Kidney epithelial cell (primary cell): ENCODE measurements at places on chromosomes 4 and X. TPM values are rescaled to one million over a fixed set of nuclear protein-coding genes. Genes with fewer than 3 reads are reported as not detected.

Gene CRMP1
- total RNA-seq, result 15.4 and 16.5 TPM in 2 replicates

Gene TMEM154
- 18.2 and 20.8 TPM in 2 replicates for total RNA-seq

Gene MAGEA9B
- 0.17 TPM in 1 of 2 replicates, not detected in the other for total RNA-seq

Gene CXCL1
- 75.9 and 112 TPM in 2 replicates for total RNA-seq

Gene GJB1
- total RNA-seq, result not detected in 2 replicates

Gene PCDH19
- 0.04 and 0.07 TPM in 2 replicates for total RNA-seq

Gene NRK
- 8.1 and 9.0 TPM in 2 replicates for total RNA-seq

DNA sequence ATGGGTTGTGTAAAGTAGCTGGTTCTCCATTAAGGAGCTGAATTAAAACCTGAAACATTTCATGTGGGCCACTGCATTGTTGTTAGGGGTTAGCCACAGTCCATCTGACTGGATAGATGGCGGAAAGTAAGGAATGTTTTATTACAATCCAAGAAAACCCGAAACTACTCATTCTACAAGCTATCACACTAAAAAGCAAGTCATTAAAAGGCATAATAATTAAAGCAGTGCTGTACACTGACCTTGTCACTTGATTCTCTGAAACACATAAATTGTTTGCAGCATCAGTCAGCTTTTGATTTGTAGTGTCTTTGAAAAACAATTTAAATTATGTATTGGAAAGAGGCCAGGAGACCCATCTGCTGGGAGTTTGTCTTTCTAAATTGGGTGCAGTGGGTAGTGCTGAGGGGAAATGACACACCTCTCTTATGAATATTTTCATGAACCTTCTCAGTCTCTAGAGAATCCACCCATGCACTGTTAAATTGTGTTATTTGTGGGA, 75.7 kb upstream of the ANK2 start:
- no peak for DNase-seq

DNA sequence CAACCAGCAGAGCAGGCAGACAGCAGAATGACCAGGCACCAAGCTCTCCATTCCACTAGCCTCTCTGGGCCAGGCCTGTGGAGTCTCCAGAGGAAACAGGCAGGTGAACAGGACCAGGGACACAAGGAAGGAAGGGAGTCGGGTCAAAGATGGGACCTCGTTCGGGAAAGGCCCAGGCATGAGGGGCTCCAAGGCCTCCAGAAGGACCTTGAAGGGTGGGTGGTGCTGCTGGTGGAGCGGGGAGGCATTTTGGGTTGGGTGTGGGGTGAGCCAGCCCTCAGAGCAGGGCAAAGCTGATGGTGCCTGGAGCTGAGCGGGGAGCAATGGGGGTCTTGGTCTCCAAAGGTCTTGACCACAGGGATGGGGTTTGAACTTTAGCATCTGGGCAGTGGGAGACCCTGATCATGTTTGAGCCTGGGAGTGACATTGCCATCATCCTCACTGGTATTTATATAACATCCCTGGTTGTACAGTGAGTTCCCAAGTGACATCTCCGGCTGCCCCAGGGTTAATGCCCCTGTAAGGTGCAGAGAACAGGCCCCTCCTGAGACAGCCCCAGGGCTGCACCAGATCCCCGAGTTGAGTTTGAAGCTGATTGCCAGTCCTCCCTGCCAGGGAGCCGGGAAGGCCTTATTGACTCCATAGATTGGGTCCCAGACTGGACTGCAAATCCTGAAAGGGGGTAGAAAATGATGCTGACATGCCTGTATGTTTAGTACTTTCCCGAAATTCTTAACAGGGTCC, 52.7 kb downstream of the PSAPL1 start:
- no peak for DNase-seq

GRCh38 chr4:125520258-125520990, 205.7 kb downstream of the FAT4 start:
- no peak for DNase-seq

- DNase-seq, result no peak
Observed at GRCh38 chrX:11765449-11765848, 7.4 kb downstream of the MSL3 start.

DNA sequence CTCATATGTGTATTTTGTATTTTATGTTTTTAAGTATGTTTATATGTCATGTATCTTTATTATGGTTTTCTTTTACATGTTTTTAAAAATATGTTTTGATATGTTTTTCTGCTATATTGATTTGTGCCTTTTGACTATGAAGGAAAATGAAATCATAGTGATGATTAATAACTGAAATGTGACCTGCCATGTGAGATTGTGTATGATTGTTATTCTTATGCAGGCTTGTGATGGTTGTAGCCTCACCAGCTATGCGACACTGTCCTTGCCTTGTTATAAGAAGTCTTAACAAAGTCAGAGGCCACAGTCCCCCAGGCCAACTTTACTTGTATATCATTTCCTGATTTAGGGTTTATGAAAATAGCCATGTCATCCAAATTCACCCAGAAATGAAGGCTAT, 83.2 kb downstream of the TMEM131L start:
- DNase-seq, result no peak

- DNase-seq, result no peak
Observed at GRCh38 chrX:133985164-133985966, at the start of gene GPC3. TSS of gene GPC3 (minus strand) at chrX:133985594.

DNA sequence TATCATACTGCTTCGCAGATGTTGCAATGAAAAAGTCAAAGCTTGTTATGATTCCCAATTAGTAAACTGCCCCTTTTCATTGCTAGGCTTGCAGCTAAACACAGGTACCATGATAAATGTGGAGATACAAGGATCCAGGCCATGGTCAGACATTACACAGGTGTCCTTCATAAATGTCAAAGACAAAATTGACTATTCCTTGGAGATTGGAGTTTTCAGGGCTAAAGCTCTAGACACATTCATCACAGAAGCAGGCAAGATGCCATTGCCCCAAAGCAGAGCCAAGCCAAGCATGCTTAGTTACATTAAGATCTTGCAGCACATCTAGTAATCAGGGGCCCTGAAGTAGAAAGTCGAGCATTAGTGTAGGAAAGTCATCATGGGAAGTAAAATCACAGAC, 111.3 kb upstream of the INTU start:
- DNase-seq, result no peak

GRCh38 chr4:183396227-183396637, 48.2 kb upstream of the CDKN2AIP start:
- DNase-seq, result no peak

- DNase-seq, result no peak
Observed at GRCh38 chr4:8910822-8911315, 39.2 kb upstream of the HMX1 start.

DNA sequence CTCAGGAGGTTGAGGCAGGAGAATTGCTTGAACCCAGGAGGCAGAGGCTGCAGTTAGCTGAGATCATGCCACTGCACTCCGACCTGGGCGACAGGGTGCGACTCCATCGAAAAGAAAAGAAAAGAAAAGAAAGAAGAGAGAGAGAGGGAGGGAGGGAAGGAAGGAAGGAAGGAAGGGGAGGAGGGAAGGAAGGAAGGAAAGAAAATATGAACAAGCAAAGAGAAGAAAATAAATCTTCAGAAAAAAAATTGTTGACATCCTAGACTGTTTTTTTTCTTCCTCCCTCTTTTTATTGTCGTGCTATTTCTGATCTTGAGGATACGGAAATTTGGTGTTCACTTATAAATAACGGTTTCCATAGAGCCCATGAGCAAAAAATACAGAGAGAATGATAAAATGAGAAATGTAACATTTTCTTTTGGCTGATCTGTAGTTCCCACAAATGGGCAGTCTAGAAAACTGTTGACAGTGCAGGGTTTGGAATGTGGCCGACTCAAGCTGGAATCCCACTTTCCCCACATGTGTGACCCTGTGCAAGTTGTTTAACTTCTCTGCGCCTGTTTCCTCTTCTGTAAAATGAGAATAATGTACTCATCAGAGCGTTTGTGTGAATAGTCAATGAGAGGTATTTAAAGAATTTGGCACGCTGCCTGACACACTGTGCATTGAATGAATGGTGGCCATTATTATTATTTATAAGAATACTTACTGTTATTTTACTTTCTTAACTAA, 19.4 kb downstream of the SORBS2 start:
- DNase-seq, result peak; percentile 90

GRCh38 chr4:84856468-84857049, 109.9 kb downstream of the WDFY3 start:
- no peak for DNase-seq

GRCh38 chr4:69051576-69051943, 44.7 kb upstream of the UGT2B7 start:
- DNase-seq, result no peak

DNA sequence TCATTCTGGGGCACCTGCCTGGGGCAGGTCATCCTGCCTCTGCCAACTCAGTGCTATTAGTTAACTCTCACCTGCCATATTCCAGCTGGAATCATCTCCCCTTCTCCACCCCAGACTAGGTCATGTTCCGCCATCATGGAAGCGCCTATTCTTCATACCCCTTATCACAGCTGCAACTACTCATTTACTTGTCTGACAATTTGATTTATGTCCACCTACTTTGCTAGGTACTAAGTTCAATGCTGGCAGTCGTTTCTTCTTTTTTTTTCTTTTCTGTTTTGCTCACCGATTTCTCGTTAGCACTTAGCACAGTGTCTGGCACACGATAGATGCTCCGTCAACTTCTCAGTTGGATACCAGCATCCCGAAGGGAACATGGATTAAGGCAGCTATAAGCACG, 1.1 kb upstream of the FMR1 start:
- DNase-seq, result no peak

DNA sequence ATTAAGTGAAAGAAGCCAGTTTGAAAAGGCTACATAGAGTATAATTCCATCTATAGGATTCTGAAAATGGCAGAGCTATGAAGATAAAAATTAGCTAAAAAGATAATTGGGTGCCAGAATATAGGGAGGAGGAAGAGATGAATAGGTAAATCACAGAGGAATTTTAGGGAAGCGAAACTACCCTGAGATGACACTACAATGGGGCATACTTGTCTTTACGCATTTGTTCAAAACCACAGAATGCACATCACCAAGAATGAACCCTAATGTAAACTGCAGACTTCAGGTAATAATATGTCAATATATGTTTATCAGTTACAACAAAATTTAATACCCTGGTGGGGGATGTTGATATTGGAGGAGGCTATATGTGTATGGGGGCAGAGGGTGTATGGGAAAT, 1342.9 kb downstream of the ADGRL3 start:
- DNase-seq, result no peak

DNA sequence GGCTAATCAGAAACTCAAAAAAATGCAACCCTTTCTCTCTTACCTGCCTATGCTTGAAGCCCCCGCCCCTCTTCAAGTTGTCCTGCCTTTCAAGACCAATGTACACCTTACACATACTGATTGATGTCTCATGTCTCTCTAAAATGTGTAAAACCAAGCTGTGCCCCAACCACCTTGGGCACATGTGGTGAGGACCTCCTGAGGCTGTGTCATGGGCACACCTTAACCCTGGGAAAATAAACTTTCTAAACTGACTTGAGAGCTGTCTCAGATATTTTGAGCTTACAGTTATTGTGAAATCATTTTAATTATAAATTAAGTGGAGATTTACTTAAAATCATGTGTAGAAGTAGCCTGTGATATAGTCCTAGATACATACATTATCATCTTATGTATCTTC, 22.2 kb downstream of the GUF1 start:
- DNase-seq, result no peak

DNA sequence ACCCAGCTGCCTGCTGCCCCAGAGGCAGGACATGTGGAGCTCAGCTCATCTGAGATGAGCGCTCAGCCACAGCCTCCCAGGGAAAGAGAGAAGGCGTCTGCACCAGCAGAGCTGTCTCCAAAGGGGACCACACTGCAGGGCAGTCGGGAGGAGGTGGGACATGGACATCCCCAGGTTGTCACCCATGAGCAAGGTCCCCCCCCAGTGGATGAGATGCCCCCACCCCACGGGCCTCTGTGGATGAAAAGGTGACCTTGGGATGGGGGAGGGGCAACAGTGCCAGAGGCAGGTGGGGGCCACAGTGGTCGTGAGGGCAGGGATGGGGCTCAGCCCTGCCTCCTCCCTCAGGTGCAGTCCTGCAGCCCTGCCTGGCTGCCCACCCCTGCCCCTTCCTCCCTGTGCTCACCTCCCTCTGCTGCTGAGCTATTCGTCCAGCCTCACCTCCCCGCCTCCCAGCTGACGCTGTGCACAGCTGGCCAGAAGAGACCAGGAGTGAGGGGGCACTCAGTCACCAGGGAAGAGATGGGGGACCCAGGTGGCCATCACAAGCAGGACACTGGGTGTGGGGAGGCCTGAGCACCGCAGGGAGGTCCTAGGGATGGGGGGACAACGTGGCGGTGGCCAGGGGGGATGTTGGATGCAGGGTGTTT, 9.3 kb downstream of the NKX1-1 start:
- DNase-seq, result no peak

GRCh38 chr4:184536881-184537248, 62.5 kb upstream of the IRF2 start:
- DNase-seq, result no peak

DNA sequence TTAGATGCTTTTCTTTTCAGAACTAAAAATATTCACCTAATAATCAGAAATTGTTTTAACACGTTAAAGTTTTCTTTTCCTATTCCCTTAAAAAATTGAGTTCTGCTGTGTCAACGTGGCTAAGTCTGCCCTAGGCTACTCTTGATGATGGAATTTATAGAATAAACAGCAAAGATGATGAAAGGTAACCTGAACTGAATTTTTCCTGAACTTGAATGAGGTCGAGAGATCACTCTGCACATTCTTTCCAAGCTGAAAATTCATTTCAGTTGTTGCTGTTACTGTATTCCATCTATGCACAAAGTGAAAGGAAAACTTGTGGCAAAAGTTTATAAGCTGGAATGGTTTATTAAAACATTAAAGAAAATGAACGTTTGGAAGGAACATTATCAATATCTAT, 245.9 kb upstream of the GIMD1 start:
- no peak for DNase-seq

- DNase-seq, result no peak
Observed at GRCh38 chr4:98919996-98920395, 8.9 kb downstream of the EIF4E start.

GRCh38 chrX:42456176-42456700, 321.7 kb downstream of the PPP1R2C start:
- no peak for DNase-seq

DNA sequence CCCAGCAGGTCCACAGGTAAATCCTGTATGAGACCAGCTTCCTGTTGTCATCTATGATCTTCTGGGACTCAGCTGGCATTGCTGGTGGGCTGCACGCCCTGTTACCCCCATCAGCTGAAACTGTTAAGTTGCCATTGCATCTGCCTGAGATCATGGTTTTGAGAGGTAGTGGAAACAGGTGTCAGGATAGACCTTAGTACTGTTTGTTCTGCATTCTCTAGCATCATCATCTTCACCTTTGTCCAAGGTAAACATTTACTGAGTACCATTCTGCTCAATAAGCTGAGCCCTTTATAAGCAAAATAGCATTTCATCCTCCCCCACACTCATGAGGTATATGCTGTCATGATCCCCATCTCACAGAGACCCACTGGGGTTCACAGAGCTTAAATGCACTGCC, 42.9 kb upstream of the PROM1 start:
- DNase-seq, result no peak

- DNase-seq, result no peak
Observed at GRCh38 chr4:96713271-96713850, 873.5 kb downstream of the PDHA2 start.

DNA sequence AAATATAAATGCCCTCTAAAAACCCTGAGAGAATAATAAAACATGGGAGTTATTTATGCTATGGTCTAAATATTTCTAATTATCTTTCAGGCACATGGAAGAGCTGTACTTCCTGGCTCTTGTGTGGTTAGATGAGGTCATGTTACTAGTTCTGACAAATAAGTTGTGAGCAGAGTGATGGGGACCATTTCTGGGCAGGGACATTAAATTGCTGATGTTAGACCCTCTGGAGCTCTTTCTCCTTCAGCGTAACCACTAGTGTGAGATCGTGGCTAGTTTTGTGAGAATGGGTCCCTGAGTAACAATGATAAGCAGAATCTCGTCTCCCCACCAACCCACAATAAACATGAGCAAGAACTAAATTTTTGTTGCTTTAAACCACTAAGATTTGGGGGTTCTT, 108.0 kb downstream of the MAML3 start:
- no peak for DNase-seq
